ENCODE measurements at places on chromosomes 7 and 10.
A peak's percentile ranks its signal among the peaks of the same experiment; 100 is the strongest.

GRCh38 chr7:140640727-140641523 lies at the start of gene DENND2A:
DENND2A (minus strand) TSS chr7:140640813; CDS start chr7:140602397, 38,416 bp downstream.
- peak; percentile 26 for DNase-seq

GRCh38 chr7:24455813-24456525 lies 117.3 kb upstream of the PALS2 start:
- DNase-seq = no peak

DNA sequence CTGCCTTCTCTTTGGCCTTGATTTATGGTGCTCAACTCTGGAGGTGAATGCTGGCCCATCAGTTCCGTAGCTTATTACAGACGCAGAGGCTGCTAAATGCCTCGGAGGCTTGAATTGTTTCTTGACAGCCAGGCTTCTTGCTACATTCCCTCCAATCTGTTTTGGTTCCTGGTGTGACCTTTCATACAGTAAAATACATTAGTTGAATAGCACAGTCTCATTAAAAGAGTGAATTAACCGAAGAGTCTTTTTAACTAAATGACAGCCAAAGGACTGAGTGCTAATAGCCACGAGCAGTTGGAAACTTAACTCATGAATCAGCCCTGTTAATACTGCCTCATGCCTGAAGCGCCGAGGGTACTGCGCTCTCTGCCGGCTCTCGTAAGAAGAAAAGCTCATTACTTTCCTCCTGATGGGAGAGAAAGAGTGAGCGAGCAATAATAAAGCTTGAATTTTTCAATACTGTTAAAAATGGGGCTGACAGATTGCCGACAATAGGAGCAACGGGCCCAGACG lies 236.4 kb upstream of the GPR26 start:
- no peak for DNase-seq

- no peak for DNase-seq
These were observed 295.9 kb upstream of the NFE2L3 start for GRCh38 chr7:25855854-25856782.

- no peak for DNase-seq
These were observed 352.0 kb downstream of the PCLO start for GRCh38 chr7:82810558-82811259.

DNA sequence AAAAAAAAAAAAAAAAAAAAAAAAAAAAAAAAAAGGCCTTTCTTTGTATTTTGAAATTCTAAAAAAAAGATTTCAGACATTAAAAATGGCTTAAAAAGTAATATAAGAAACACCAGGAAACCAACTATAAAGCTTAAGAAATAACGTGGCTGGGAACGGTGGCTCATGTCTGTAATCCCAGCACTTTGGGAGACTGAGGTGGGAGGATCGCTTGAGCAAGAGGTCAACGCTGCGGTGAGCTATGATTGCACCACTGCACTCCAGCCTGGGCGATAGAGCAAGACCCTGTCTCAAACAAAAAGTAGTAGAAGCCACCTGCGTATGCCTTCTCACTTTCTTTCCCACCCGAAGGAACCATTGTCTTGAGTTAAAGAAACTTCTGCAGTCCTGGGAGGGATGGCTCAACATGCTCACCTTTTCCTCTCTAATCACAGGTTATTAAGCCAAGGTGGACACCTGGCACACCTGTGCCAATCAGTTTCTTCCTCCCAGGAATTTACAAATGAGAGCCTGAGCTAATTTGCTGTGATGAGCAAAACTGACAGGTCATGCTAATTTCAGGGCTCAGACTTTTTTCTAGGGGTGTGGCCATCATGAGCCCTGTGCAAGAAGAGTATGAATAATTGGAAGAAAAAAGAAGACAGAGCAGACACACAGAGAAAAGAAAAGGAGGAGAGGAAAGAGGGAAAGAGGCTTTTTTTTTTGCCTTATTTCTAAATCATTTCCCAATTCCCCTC lies 72.0 kb upstream of the PARD3 start:
- DNase-seq = no peak

GRCh38 chr10:131735577-131735976 lies 165.2 kb upstream of the PPP2R2D start:
- no peak for DNase-seq

DNA sequence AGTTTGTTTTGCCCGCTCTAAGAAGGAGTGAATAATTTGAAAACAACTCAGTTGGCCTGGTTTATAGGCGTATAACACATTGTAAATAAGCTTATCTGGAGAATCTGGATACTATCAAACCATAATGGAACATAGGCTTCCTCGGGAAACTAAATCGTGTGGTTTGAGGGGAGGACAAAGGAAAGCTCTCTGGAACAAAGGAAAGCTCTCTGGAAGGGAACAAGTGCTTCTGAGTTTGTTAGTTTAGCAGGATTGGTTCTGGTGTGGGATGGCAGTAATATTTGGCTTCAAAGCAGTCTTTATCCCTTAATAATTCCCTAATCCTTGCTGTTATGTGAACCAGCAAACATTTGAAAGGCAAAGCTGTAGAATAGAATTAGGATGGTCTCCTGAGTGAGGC lies 15.0 kb upstream of the SLK start:
- no peak for DNase-seq

- DNase-seq = no peak
These were observed 101.7 kb downstream of the PLXDC2 start for GRCh38 chr10:19917751-19918478.

GRCh38 chr10:15313047-15313446 lies 58.0 kb downstream of the FAM171A1 start:
- no peak for DNase-seq

- no peak for DNase-seq
These were observed 3.9 kb downstream of the DDX21 start for GRCh38 chr10:68959695-68960527.

GRCh38 chr10:29057822-29058331 lies 231.0 kb upstream of the LYZL1 start:
- no peak for DNase-seq

DNA sequence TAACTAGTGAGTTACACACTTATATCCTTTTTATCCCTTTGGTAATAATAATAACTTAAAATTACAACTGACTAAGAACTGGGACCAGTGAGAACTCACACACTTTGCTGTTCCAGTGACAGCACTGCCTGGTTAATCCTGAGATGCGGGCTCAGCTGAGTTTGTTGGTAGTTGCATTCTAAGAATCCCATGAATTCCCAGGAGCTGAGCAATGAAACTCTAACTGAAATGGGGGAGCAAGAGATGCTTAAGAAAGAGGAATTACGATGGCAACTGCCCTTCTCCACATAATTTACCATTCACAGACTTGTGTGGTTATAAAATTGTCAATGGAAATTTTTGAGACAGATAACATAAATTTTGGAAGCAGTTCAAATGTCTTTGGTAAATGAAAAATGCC lies 659.4 kb downstream of the MAGI2 start:
- no peak for DNase-seq

- no peak for DNase-seq
These were observed 60.7 kb downstream of the SMURF1 start for GRCh38 chr7:99083068-99083651.

- DNase-seq = no peak
These were observed 14.7 kb downstream of the GPR141 start for GRCh38 chr7:37698276-37698675.

DNA sequence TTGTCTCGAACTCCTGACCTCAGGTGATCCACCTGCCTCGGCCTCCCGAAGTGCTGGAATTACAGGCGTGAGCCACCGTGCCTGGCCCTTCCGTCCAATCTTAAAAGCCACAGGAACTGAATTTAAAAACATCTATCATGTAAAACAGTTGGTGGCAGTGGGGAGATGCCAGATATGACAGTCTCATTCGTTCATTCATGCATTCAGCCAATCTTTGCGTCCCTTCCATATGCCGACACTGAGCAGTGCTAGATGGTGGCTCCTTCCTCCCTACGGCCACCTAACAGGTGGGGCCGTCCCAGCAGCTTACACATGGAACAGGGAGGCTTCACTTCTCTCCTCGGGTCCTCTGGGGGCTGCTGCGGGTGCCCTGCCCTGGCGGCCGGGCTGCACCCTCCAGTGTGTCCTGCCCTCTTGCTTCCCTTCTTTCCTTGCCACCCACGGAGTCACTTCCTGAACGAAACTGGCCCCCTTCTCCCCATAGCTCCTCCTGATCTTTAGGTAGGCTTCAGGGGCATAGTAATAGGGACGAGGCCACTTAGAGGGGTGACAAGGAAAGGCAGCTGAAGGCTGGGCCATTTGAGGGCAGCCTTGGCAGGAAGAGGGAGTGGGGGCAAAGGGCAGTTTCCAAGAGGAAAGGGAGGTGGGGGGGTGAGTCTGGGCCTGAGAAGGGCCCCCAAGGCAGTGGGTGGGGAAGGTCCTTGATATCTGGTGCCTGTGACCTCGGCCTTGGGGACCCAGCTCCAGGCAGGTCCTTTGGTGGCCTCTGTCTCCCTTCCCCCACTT lies 53.8 kb downstream of the PROSER2 start:
- no peak for DNase-seq

DNA sequence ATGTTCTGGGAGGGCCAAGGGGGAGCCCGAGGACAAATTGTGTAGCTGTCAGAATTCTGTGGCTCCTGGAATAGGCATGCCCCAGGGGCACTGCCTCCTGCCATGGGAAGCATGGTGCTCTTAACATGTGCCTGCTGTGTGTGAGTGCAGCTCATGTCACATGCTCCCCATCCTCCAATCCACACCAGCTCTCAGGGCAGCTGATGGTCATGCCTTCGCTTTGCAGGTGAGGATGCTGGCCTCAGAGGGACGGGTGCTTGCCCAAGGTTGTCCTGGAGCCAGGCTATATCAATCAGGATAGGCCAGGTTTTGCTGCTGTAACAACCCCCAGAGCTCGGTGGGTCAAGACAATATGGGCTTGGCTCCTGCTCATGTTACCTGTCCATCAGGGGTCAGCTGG lies 303.4 kb downstream of the RPS24 start:
- DNase-seq = no peak

DNA sequence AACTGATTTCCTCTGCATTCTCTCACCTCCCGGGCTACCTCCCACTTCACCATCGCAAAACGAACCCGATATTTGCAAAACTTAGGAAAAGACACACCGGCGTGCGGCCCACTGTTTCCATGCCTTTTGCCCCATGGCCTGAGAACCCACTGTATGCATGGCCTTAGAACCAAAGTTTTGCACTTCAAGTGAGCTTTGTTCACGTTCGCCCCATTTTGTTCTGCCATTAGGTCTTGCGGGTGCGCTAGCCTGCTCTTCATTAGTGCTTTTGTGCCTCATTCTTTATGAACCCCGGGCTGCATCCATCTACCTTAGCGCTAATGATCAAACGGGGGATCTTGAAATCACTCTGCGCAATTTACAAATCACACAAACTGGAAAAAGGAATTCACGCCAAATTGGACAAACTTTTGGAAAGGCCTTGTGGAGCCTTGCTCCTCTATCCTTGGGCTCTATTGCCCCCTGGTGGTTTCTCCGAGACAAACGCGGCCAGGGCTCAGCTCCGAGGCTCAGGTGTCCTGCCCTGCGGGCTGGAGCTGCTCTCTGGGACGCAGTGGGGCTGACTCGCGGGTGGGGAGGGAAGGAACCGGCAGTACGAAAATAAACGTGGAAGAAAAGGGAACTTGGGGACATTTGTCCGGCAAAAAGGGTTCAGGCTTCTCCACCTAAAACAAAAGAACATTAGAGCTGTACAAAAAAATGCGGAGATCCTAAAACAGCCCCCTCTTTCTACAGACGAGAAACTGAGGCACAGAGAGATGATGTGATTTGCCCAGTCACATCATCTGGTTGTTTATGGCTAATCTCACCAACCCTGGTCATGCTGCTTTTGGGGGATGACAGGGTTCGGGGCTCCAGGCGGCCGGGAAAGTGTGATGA lies 300.4 kb upstream of the NFE2L3 start:
- peak; percentile 69 for DNase-seq

DNA sequence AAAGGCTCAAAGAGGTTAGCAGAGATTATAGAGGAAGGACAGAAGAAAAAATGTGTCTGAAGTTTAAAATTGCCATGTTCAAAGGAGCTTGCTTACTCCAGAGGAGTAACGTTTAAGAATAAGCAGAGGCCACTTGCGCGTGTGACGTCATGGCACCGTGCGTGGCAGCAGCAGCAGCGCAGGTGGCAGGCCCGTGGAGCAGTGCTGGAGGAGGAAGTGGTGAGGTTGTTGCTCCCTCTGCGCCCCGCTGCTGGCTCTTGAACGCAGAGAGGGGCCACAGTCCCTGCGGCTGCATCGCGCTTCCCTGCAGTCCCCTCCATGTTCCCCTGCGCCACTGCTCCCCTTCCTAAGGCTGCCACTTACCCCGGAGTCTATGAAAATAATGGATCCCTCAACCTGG lies 37.5 kb downstream of the GDI2 start:
- no peak for DNase-seq

DNA sequence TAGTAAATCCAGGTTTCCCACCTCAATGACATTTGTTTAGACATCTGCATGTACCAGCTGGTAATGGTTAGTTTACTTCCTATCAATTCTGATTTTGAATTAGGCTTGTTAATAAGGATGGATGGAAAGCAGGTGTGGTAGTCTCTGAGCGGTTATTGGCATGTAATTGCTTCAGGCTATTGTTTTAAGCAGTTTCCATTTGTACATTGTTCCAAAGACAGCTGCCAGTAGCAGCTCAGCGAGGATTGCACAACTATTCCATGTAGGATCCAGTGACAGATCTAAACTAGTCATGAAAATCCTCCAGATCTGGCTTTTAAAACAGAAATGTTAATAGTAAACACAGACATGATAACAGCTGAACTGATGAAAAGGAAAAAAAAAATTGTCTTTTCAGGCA lies 436.0 kb upstream of the ADARB2 start:
- no peak for DNase-seq

DNA sequence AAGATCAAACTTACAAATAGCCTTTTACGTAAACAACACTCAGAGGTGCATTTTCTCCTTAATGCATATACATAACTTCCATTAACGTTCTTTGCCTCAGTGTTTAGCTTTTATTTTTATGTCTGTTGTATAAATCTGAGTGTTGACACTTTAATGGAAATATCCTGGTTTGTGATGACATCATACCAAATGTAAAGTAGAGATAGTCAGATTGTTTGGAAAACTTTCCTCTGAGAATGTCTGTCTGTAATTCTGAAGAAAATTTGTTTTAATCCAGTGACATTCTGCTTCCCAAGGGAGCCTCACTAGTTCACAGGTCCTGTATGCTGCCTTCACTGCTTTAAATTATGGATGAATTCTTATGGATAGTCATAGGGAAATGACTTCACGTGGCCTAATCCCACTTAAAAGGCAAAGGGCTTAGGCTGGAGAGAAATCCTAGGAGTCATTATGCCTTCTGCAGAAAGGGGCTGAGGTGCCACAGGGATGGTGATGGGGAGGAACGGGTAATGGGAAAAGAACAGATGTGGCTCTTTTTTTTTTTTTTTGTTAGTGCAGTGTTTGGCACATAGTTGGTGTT lies 93.2 kb downstream of the DNAJB9 start:
- no peak for DNase-seq

GRCh38 chr7:24943096-24943948 lies 36.7 kb downstream of the OSBPL3 start:
- DNase-seq = no peak
